Naive B cell (primary cell): ENCODE measurements at places on chromosomes 12 and 14. TPM values are rescaled to one million over a fixed set of nuclear protein-coding genes. Genes with fewer than 3 reads are reported as not detected.

The OVCH1 gene
- not detected for polyA plus RNA-seq

The OR4E2 gene
- polyA plus RNA-seq, result not detected

The SUDS3 gene
- polyA plus RNA-seq, result 23.4 TPM

The TNFAIP2 gene
- 0.41 TPM for polyA plus RNA-seq

The MRPL51 gene
- polyA plus RNA-seq, result 202 TPM

The CHGA gene
- polyA plus RNA-seq, result not detected

The KANSL2 gene
- 40.7 TPM for polyA plus RNA-seq

DNA sequence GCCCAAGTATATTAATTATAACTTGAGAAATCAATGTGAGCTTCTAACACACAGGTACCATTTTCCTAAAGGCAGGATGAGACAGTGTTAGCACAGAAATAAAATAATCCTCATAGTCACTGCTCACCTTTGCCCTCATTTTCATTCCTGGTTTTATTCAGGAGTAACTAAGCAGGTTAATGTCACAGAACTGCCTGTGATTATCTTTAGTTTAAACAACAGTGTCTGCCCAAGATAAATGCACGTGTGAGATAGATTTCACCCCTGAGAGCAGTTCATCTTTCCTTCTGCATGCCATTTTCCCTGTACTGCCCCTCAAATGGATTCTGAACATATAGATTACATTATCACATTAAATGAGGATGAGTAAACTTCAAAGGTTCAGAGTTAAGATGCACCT, 250.7 kb downstream of the RMST start:
- no peak for DNase-seq

- no peak for DNase-seq
Measured at GRCh38 chr14:66224492-66225178, 261.5 kb upstream of the CCDC196 start.

GRCh38 chr12:129871991-129872972, 31.5 kb downstream of the TMEM132D start:
- DNase-seq, result no peak

DNA sequence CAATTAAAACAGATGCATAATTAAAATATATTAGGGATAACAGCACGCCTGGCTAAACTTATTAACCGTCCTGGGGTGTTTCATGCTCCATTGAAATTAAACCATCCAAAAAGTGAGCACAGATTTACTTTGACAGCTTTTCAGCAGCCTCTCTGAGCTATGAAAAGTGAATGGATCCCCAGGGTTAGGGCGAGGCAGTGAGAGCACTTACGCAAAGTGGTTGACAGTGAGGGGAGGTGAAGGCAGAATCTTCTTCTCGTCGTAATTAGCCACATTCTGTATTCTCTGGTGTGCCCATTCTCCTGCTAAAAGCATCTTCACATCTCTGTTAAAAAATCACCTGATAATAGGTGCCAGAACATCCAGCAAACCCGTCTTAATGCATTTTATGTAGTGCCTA, 1.9 kb downstream of the TMTC2 start:
- no peak for DNase-seq

GRCh38 chr12:92504594-92504981, 198.2 kb upstream of the PLEKHG7 start:
- no peak for DNase-seq

- DNase-seq, result no peak
Measured at GRCh38 chr12:113105606-113106271, 29.8 kb downstream of the RASAL1 start.

- no peak for DNase-seq
Measured at GRCh38 chr12:50686406-50686805, 77.5 kb upstream of the ATF1 start.

GRCh38 chr12:111063295-111064026, 143.1 kb upstream of the MYL2 start:
- no peak for DNase-seq

- DNase-seq, result no peak
Measured at GRCh38 chr12:193261-193660, 20.7 kb downstream of the SLC6A12 start.

DNA sequence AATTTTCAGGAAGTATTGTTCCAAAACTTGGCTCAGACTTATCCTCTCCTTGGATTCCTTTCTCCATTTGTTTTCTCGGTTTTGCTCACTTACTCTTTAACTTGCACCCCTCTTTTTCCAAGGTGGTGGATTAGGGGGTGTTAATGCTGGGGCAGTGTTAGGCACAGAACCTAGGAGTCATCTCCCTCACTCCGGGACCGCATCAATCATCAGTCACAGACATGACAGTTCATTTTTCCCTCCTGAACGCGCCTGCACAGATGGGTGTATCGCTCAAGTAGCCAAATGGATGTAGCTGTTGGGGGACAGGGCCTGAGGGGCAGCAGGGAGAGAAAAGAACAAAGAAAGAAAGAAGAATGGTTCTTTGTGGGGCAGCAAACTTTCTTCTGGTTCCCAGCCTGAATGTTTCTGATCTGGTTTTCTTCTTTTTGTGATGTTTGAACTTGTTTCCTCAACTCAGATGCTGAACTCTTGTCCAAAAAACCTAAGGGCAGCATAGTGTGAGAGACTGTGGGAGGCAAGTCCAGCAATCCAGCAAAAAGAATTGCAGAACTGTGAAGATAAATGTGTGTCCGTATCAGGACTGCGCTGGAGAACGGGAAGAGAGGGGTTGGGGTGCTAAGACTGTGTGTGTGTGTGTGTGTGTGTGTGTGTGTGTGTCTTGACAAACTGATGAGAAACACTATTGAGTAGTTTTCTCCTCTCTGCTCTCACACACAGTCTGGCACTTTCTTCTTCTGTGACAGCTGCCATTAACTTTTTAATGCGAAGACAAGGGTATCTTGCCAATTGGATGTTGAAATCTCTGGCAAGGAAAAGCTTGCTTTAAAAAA, 131.1 kb downstream of the FBXL14 start:
- DNase-seq, result no peak

GRCh38 chr14:85534458-85535293, 4.7 kb downstream of the FLRT2 start:
- no peak for DNase-seq

GRCh38 chr14:85604021-85604420, 74.1 kb downstream of the FLRT2 start:
- DNase-seq, result no peak

- no peak for DNase-seq
Measured at GRCh38 chr14:20614038-20614840, 23.1 kb upstream of the RNASE12 start.
